Caudate nucleus (tissue), 63 donors: ENCODE measurements at places on chromosomes 11 and 22.

DNA sequence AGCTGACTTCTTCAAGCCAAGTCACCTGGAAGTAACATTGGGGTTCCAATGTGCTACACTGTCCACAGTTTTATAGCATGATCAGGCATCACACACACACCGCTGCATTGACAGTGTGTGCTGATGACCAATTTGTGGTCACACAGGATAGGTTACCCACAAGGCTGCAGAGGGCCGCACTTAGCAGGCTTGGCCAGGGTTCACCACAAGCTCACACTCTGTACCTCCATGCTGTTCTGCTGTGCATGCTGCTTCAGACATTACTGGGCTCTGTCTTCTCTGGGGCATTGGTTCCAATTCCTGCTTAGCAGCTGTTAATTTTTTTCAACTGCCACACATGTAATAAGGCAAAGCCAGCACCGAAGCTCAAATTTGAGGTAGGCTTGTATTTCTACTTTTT is 11.0 kb upstream of the NRIP3 start:
- no peak for DNase-seq

DNA sequence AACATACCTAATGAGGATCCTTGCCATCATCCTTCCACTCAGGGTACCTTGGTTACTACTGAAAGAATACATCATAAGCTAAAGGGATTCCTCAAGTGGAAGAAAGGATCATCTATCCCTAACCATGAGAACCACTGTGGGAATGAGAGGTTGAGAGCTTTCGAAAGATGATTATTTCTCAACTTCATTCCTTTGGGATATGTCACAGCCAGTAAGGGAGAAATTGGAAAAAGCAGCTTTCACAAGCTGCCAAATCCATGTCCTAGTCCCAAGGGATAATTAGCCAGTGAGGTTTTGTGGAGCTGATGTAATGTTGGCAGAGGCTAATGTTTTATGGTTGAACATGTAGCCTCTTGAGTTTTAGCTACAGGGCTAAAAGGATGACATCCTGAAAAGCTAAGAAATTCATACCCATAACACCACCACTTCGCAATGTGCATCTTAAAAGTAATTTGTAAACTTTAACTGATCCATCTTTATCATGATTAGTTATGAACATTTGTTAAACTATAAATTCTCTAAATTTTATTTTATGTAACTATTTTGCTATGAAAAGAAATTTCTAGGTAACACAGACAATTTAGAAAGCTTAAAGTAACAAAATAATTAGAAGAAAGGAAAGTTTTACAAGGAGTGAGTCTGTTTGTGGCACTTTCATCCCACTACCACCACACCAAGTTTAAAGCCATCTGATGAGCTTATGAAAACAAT is 123.9 kb downstream of the MRTFA start:
- peak; percentile 5 for DNase-seq

DNA sequence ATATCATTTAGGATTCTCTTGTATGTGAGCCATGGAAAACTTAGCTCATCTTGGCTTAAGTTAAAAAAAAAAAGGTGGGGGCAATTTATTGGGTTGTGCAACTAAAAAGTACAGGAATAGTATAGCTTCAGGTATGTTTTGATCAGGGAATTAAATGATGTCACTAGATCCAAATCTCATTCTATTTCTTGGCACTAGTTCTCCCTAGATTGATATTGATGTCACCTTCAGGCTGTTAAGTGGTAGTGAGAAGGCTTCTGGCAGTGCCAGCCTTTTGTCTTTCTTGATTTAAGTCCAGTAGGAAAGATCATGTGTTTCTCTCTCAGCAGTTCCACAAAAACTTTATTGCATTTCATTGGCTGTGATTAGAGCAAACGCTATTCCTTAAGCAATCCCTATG is 65.0 kb upstream of the ZBED5 start:
- no peak for DNase-seq

DNA sequence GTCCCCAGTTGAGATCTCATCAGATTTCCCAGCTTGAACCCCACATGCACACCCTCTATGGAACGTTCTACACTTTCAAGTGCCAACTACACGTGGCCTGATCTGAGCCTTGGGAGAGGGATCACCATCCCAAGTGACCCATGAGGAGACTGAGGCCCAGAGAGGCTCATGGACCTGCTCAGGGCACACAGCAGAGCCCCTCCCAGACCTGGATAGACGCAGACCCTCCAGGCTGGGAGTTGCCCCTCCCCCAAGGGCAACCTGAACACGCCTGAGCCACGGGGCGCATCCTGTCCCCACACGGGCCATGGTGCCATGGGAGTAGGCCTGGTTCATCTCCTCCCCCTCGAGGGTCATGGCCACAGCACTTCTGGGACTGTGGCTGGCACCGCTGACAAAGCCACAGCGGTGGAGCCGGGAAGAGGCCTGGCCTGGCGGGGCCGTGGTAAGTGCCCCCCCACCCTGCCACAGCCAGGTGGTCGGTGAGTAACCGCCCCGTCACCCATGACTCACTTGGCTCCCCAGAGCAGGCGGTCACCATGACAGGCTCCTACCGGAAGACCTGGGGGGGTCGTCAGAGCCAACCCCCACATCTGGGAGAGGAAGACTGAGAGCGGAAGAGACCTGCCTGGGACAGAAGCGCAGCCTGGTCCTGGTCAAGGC is 8.1 kb downstream of the WNT7B start:
- no peak for DNase-seq

DNA sequence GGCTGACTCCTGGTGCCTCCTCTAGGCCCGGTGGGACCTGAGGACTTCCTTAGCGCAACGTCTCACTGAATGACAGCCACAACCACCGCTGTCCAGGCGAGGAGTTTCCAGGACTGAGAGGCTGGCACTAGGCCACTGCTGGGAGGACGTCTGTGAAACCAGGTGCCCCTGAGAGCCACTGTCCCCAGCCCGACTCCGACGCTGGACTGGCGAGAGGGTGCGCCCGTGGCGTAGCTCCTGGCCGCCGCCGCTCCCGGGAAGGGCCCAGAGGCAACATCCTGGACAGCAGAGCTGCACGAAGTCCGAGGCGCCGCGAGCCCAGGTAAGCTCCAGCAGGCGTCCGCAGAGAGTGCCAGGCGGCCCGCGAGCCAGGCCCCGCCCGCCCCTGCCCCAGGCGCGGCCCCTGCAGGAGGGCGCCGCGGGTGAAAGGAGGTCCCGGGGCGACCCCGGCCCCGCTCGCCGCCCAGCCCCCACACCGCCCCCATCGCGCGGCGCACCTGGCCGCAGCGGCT is 525 bp downstream of the DGCR2 start:
- DNase-seq, result no peak

GRCh38 chr11:783581-784015 is 6.3 kb downstream of the CEND1 start:
- DNase-seq, result peak; percentile 66

DNA sequence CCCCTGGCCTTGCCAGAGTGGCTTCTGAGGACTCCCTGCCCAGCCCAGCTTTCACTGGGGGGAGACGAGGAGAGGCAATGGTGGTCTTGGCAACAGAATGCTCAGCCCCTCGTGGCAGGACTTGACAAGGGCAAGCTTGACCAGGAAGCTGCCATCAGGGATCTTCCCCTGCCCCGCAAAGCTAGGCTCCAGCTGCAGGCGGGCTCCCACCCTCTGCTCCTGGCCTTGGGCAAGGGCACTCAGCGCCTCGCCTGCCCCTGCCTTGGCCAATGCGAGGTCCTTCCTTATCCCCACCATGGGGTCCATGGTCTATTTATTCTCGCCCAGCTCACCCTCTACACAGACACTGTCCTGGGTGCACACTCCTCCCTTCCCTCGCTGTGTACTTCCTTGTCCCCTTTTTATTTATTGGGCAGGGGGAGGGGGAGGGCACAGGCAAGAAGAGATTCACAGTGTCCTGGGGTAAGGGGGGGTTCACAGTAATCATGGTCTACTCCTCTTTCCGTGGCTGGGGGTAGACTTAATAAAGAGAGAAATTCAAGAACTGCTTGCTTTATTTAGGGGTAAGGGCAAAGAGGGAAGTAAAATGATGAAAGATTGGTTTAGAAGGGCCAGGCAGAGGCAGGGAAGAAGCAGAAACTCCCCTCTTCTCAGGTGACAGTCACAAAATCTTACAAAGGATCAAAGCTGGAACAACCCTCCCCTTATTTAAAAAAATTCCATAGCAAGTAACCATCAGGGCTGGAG is 1.6 kb downstream of the GPHA2 start:
- DNase-seq, result no peak

DNA sequence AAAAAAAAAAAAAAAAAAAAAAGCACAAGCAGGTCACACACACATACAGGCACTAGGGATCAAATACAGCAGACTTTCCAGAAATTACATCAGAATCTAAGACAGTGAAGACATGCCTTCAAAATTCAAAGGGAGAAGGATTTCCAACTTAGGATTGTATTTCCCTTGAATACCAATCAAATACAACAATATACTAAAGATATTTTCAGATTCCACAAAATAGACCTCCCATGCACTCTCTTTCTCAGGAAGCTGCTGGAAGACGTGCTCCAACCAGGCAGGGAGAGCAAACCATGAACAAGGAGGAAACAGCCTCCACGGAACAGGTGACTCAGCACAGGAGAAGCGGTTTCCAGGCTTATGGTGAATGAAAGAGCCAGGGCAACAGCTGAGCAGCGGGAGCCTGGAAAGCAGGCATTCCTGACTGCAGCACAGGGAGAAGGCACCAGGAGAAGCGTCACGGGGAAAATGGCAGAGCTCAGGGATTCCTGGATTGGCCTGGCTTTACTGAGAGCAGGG is 32.0 kb downstream of the TMEM184B start:
- peak; percentile 54 for DNase-seq

GRCh38 chr22:37546437-37547250 is 13.6 kb upstream of the CDC42EP1 start:
- DNase-seq, result peak; percentile 52

GRCh38 chr11:64239662-64240434 is 1.0 kb upstream of the FKBP2 start:
- DNase-seq, result peak; percentile 44

DNA sequence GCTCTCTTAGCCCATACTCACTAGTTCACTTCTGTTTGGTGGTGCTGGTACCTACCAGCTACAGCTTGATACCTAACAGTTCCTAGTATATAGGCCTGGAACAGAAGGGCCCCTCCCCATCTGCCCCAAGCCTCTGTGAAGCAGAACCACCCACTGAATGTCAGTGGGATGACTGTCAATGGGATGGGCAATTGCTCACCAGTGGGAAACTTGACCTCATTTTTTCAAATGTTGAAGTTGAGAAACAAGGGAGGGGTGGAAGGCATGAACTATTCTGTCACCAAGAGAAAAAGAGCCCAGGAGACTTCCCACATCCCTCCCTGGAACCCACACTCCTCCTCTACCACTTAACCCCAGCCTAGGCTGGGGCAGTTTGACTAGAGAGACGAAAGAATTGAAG is at the start of gene NLRP10:
TSS of gene NLRP10 (minus strand) at position 62 of the 400 bp plus-strand sequence. CDS start 1,952 bp downstream, outside the sequence.
- DNase-seq, result no peak

DNA sequence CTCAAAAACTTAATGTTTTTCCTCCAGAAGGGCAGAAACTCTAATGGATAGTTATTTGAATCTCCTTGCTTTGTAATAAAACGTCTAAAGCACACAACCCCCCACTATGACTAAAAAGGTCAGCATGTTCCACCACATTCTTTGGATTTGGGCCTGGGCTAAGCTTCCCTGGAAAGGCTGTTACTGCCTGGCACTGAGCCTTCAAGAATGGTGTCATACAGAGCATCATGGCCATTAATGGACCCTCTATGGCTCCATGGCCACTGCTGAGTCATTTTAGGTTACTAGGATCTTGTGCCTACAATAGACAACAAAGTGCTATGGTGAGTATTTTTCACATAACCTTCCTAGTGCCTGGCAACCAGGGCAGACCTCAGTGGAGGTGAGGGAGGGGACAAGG is 242.6 kb upstream of the FAT3 start:
- DNase-seq, result no peak

DNA sequence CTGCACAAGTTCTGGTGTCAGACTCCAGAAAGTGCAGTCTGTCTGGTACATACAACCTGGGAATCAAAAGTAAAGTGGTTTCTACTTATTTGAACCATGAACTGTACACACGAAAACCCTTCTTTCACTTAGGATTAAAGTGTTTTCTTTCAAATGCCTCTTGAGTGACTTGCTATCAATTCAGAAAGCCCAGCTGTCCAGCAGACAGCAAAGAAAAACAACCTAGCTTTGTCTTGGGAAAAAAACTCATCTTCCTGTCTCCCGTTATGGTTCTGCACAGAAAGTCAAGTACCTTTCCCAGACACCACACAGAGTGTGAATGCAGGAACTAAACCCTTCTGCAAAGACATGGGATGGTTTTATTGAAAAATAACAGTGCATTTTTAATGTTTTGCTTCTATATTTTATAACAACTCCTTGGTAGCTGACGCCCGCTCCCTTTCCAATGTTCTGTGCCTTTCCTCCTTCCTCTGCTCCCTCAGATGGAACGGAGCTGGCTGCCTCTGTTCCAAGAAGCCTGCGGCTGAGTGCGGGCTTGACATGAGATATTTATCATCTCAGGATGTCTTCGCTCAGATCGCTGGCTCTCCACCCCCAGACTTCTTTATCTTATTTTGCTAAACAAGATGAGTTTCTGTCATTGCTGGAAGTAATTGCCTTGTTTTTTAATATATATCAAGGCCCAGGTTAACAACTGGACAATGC is 322.3 kb upstream of the B3GAT1 start:
- no peak for DNase-seq

DNA sequence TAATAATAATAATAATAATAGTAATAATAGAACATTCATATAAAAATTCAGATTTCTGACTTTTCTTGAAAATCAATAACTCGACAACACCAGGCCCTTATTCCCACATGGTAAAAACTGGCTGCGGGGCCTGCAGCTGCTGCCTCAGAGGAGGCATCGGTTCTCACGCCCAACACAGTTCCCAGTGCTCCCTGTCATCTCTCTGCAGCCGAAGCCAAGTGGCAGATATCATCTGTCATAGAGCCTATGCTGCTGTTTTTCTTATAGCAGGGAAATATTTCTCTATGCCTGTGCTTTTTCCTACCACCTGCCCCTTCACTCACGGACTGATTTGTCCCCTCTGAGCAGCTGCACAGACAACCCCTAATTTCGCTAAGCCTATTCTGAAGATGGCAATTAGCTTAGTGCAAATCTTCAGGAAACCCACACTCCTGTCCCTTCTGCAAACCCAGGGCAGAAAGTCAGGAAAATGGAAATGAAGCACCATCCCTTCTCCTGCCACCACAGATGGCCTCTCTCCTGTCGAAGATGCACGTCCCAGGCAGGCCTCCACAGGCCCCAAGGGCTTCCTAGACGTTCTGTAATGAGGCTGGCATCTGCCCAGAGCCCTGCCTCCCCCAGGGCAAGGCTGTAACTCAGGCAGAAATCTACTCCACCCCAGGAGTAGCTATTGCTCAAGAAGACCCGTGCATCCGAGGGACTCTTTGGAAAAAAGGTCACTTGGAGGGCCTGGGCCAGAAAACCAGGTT is 66.7 kb downstream of the SYN3 start:
- no peak for DNase-seq
